CD4-positive, alpha-beta T cell treated with Interferon alpha-2 for 1 hour (primary cell): ENCODE measurements at places on chromosomes 16 and 17.

GRCh38 chr17:13743906-13744305 is 142.2 kb upstream of the HS3ST3A1 start:
- DNase-seq: no peak

DNA sequence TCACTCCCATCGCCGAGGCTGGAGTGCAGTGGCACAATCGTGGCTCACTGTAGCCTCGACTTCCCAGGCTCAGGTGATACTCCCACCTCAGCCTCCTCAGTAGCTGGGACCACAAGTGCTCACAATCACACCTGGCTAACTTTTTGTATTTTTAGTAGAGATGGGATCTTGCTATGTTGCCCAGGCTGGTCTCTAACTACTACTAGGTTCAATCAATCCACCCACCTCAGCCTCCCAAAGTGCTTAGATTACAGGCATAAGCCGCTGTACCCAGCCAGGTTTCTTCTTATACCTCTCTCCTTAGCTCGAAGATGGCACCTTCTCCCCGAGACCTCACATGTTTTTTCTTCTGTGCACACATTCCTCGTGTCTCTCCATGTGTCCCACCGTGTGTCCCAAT is 3.0 kb downstream of the TSPAN10 start:
- no peak for DNase-seq

DNA sequence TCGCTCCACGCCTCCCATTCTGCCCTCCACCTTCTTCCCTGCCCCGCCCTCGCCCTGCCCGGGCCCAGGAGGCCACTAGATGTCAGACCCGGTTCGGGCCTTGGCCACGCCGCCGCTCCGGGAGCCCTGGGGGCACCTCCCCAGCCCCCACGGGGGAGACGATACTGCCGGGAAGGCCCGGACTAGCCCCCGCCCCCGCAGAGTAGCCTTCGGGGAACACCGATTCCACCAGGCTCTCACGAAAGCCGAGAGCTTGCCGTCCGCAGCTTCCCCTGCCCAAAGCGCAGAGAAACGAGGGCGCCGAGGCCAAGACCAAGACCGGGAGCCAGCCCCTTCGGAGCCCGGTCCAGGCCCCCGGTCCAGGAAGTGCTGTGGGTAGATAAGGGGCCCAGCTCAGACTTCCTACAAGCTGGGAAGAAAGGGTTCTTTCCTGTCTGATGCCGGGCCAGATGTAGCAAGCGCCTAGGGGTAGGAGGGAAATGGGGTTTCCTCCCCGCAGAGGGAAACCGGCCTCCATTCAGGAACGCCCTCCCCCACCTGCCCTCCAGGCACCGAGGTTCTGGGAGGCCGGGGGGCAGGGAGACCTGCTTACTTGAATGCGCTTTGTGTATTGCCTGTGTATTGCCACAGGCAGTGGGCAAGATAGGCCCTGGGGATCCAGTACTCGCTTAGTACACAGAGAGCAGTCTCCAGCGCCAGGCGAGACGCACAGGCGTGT is 806 bp upstream of the CYB561 start:
- peak; percentile 33 for DNase-seq

GRCh38 chr17:8189041-8189710 is 804 bp downstream of the BORCS6 start:
- no peak for DNase-seq

DNA sequence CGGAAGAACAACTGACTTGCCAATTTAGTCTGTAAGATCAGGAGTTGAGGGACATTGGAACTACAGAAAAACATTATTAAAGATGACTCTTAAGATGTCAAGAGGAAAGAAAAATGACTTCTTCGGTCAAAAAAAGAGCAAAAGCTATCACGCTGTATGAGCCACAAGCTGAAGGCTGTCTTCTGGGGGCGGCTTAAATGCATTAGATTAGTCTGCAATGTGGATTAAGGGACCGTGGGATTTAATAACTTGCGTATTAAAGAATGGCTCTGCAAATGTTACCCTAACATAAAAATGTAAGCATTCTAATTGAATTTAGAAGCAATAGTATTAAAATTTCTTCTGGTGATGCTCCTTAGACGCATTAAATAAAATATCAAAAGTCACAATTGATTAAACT is 108.6 kb downstream of the PITPNC1 start:
- no peak for DNase-seq

DNA sequence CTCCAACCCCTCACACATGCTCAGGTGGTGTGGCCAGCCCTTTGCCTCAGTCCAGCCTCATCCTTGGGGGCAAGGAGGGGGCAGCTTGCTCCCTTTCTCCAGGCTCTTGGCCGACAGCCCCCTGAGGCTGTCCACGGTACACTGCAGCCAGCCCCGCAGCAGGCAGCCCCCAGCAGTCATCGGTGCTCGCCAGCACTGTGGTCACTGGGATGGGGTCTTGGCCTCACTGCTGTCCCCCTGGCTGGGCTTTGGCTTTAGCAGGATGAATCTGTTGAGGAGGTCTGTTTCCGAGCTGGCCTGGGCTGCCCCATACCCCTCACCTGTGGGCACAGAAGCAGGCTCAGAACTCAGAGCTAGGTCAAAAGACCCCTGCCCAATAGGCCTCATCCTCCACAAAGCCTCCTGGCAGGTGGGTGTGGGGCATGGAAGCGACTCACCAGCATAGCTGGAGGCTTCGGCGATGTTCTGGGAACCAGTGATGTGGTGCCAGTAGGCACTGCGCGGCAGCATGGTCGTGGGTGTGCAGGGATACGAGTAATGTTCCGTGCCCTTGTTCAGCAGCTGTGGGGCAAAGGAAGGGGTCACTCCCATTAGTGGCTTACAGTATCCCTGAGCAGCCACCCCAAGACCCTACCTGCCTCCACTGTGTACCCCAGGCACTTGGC is 10.8 kb downstream of the POLR2C start:
- no peak for DNase-seq

GRCh38 chr17:62937606-62938005 is 28.4 kb upstream of the TANC2 start:
- DNase-seq: no peak

DNA sequence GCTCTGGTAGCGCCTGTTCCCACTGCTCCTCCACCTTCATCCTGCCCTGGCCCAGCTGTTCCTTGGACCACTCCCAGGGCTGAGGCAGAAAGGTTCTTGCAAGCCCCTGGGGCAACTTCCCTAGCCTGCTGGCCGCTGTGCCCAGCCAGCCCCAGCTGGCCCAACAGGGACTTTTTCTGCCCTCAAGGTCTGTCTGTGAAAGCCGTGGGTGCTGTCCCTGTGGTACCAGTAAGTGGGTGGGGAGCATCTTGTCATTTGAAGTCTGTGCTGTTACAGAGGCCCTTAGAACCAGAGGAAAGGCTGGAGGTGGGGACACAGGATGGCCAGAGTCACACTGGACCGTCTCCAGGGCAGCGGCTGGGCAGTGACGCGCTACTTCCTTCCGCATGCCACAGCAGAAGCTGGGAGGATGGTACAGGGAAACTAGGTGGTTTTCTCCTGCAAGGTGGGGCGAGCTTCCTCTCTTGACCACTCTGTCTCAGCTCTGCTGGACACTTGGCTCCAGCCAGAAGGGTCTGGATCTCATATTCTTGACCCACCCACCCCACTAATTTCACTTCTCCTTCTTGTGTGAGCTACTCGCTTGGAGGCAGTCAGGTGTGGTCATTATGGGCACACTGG is 87.8 kb downstream of the PLCG2 start:
- peak; percentile 15 for DNase-seq

DNA sequence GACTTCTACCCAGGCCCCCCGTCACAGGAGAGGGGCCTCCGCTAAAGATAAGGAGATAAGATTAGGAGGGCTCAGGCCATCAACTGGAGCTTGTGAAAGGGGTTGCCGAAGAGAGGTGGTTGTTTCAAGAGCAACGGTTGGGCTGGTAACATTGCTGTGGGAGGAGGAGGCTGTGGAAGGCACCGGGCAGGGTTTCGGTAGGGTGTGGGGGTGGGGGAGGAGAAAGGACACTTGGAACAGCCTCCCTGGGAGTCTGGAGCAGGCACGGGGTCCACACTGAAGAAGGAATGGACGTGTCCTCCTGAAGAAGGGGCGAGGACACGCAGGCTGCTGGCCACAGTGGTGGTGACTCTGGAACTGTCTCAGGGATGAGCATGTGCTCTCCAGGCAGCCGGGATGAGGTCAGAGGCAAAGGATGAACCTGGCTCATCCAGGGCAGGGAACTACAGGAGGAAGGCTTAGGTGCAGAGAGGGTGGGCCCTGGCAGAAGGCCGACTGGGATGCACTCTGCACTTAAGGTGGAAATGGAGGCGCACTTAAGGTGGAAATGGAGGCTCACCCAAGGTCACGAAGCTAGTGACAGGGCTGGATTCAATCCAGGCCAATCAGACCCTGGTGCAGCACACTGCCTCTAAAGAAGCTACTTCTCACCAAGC is 1.2 kb upstream of the EPX start:
- no peak for DNase-seq

DNA sequence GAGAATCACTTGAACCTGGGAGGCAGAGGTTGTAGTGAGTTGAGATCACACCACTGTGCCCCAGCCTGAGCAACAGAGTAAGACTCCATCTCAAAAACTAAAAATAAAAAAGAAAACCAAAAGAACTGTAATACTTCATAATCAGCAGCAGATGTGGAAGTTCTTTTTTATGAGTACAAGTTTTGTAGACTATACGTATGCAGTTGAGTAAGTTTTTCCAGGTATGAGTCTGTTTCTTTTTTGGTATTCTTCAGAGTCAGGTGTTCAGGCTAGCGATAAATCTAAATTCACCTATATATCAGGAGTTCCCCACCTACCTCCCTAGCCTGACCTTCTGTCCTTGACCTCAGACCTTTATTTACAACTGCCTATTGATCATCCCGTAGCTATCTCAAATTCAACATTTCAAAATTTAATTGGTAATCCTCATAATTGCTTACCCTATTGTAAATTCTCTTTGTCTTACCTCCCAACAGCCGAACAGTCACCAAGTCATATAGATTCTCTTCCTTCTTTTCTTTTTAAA is 10.7 kb downstream of the DCTN5 start:
- no peak for DNase-seq

GRCh38 chr17:77841742-77842527 is 116.6 kb upstream of the TNRC6C start:
- DNase-seq: no peak

DNA sequence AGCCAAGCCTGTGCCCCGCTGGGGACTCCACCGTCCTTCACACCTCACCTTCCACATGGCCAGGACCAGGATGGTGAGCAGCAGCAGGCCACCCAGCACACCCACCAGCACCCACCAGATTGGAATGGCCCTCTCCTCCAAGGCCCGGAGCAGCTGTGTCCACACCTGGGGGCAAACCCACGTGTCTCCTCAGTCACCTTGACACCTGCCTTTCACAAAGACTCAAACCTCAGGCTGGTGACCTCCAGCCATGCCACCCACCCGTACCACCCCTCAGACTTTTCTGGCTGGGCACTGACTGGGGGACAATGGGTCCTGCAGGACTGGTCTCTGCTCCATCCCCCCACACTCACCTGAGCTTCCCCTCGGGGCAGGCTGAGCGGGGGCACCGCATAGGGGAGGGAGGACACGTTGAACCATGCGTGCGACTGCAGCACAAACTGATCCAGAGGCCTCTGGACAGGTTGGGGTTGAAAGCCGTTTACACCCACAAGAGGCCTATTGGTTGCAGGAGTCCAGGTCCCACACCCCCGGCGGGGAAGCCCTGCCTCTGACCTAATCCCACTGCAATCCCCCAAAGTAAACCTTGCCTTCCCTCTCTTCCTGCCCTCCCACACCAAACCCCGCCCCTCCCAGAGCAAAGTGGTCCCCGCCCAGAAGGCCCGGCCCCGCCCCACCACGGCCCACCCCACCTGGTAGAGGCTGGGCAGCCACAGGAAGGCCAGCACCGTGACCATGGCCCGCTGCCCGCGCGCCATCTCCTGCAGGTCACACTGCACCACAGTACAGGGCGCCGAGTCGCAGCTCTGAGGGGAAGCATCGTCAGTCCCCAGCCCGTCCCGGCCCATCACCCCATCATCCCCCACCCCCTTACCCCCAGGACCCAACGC is 10.9 kb upstream of the FAM171A2 start:
- DNase-seq: no peak

DNA sequence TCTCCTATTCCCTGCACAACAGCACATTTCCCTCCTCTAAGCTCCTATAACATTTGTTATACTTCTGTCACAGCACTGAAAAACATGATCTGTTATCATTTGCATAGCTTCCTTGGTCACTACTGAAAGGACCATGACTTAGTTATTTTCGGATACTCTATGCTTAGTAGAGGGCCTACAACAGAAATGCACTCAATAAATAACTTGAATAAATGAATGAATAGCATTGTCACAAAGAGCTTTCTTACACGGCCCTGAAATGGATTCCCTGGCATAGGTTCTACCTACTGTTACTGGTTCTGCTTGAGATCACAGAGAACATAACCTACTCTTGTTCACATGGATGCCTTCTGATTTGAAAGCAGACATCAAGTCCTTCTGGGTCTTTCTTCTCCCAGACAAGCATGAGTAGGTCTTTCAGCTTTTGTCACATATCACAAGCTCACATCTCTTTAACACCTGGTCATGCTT is 41.6 kb downstream of the MYO1D start:
- no peak for DNase-seq

DNA sequence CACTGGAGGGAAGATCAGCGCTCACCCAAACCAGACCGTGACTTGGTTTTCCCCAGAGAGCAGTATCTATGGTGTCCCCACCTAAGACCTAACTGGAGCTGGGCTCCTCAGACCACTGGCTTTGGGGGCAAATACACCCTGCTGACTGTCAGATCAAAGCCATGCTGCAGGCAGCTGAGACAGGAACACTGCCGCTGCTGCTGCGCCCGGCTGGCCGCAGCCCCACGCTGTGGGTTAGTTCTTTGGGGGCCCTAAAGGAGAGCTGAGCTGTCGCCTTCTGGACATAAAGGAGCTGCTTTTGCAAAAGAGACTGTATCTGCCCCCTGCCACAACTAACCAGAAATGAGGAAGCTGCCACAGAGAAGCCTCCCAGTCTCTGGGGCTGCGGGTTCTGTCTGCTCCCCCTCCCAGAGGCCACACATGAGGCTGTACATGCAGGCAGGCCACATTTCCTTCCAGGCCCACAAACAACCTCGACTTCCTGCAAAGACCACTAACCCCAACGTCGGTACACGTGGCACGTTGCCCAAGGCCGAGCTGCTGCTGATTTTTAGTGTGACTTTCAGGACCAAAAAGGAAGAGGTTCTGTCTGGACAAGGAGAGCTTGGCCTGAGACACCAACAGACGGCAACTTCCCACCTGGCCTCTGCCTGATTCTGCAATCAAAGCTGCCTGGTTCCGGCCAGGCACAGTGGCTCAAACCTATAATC is 18.2 kb upstream of the ABR start:
- peak; percentile 76 for DNase-seq

DNA sequence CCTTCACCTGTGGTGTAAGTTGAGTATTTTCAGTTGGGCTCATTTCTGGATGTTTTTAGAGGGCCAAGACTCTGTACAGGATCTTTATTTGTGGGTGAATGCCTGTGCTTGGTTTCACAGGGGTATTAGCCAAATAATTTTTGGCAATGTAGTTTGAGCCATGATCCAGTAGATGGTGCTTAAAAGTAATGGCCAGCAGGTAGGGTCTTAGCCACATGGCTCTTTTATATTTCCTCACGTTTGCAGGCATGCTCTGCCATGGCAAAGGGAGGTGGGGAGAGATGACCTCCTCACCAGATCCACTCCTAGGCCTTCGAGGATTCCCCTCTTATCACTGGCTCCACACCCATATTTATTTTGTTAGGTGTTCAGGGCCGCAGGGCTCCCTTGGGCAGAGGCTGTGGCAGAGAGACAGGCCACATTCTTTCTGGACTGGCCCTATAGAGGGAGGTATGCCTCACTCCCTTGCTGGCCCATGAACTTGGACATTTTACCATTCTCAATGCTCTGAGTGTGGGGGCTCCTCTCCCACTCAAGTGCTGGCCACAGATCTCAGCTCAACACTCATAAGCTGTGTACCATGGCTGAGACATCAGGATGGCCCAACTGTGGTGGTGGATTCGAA is 417.1 kb downstream of the XYLT1 start:
- no peak for DNase-seq

GRCh38 chr16:31535737-31536136 is 8.0 kb downstream of the AHSP start:
- no peak for DNase-seq
